Fibroblast of the aortic adventitia (primary cell): ENCODE measurements at places on chromosomes 3 and 15. TPM values are rescaled to one million over a fixed set of nuclear protein-coding genes. Genes with fewer than 3 reads are reported as not detected.

The FSD2 gene
- total RNA-seq: not detected in 2 replicates

The CDHR4 gene
- 0.09 TPM in 1 of 2 replicates, not detected in the other for total RNA-seq

The PAK6 gene
- total RNA-seq: 0.09 TPM in 1 of 2 replicates, not detected in the other

The MKRN3 gene
- 0.45 and 0.65 TPM in 2 replicates for total RNA-seq

The IL17RD gene
- total RNA-seq: 9.5 and 13.6 TPM in 2 replicates

The CATSPER2 gene
- total RNA-seq: 1.5 and 2.4 TPM in 2 replicates

The SLC27A2 gene
- total RNA-seq: not detected in 2 replicates

The MUC20 gene
- total RNA-seq: 0.63 and 4.5 TPM in 2 replicates

The ZCWPW2 gene
- 1.2 and 1.7 TPM in 2 replicates for total RNA-seq

The HDC gene
- total RNA-seq: not detected in 2 replicates

The ARGFX gene
- total RNA-seq: not detected in 2 replicates

The C3orf18 gene
- 13.3 and 16.4 TPM in 2 replicates for total RNA-seq

The ALPK3 gene
- total RNA-seq: 0.18 and 0.65 TPM in 2 replicates
